ENCODE measurements at places on chromosomes 4 and X. TPM values are rescaled to one million over a fixed set of nuclear protein-coding genes. Genes with fewer than 3 reads are reported as not detected.

Gene XPNPEP2
- total RNA-seq, result 1.7 TPM

Gene GPRASP1
- 3.9 TPM for total RNA-seq

Gene CYBB
- not detected for total RNA-seq

Gene TLR7
- not detected for total RNA-seq

Gene NLGN4X
- total RNA-seq, result 51.3 TPM

Gene PRDM8
- total RNA-seq, result 30.5 TPM

Gene GPR119
- not detected for total RNA-seq

Gene AMOT
- total RNA-seq, result 31.2 TPM

Gene PARM1
- total RNA-seq, result 0.18 TPM

Gene SERPINA7
- total RNA-seq, result not detected

Gene DMRTC1
- total RNA-seq, result 0.38 TPM

Gene NSUN7
- 8.5 TPM for total RNA-seq

Gene CHRDL1
- total RNA-seq, result 0.28 TPM

Gene BEND2
- not detected for total RNA-seq

Gene FRMPD3
- 0.08 TPM for total RNA-seq

Gene CFP
- total RNA-seq, result 27.5 TPM

Gene MAGEA8
- not detected for total RNA-seq
